Activated CD8-positive, alpha-beta memory T cell treated with anti-CD3 and anti-CD28 coated beads, Interleukin-2, amount 10 ng/mL, durations not matched to agents 7 days and 5 days (primary cell): ENCODE measurements at places on chromosomes 3 and 15. TPM values are rescaled to one million over a fixed set of nuclear protein-coding genes. Genes with fewer than 3 reads are reported as not detected.

DNA sequence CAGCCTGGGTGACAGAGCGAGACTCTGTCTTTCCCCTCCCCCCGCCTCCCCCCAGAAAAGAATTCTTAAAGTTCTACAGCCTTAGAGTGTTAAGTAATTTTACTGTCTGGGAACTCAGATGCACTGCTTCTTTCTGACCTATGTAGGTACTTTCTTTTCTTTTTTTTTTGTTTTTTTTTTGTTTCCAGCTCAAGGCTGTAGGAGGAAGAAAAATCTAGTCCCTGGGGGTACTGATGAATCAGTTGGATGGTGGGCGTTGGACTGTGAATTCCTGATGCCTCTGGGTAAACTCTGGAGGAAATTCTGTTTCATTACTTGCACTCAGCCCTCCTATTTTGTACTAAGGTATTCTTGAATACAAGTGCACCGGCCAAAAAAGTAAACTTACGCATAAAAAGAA is 10.8 kb downstream of the GHRL start:
- H3K27me3 ChIP-seq: no peaks in the 10 kb centered on the region
- H3K4me3 ChIP-seq: no peak overlapping the region

DNA sequence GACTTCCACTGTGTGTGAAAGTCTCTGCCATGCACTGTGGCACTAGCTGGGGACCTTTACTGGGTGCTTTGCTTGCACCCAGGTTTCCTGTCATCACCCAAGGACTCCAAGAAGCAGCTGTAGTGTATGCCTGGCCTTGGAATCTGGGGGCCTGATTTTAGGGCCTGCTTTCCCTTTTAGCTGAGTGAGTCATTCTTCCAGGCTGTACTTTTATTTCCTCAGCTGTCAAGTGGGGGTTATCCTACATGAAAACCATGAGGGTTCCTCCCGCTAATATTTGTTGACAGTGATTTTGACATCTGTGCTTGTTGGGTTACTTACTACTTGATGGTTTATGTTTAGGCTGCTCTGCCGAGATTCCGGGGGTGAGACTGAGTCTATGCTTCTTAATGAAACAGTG is 18.5 kb downstream of the GORASP1 start:
- H3K36me3 ChIP-seq: peaks cover 12% of the 10 kb centered on the region
- no peak for DNase-seq
- H3K27ac ChIP-seq: no peak overlapping the region
- H3K4me1 ChIP-seq: peaks cover 3% of the 10 kb centered on the region
- H3K27me3 ChIP-seq: no peaks in the 10 kb centered on the region

DNA sequence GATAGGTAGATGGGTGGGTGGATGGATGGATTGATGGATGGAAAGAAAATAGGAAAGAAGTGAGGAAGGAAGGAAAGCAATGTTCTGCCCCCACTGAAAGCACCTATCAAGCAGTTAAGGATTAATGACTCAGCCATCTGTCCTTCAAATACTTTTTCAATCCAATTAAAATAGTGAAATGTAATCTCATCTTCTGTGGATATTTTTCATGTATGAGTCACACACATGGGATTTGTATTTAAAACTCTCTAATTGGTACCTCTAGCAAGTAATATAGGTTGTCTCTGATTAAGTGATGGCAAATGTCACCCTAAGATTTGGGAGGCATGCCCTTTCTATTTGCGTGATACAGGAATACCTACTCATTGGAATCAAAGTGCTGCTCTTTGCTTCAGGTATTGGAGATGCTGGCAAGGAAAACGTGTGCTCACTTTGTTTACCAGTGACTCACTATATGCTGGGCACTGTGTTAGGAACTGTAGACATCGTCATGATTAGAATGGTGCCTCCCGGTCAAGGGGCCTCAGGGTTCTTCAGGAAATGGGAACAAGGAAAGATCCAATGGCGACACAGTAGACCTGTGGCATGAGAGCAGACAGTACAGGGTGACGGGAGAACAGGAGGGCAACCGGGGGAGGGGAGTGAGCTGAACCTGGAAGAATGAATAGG is 230.1 kb downstream of the CLSTN2 start:
- no peak overlapping the region for H3K4me3 ChIP-seq
- DNase-seq: no peak
- no peaks in the 10 kb centered on the region for H3K4me1 ChIP-seq
- no peaks in the 10 kb centered on the region for H3K36me3 ChIP-seq
- H3K27ac ChIP-seq: no peak overlapping the region

- H3K4me1 ChIP-seq: peaks cover 2% of the 10 kb centered on the region
- H3K27ac ChIP-seq: peak overlapping the region; percentile 11
- H3K4me3 ChIP-seq: no peak overlapping the region
Measured at GRCh38 chr3:28575746-28576613, 227.4 kb upstream of the AZI2 start.

The IL5RA gene
- total RNA-seq: not detected

GRCh38 chr3:77256584-77257503 is 216.9 kb downstream of the ROBO2 start:
- no peaks in the 10 kb centered on the region for H3K4me1 ChIP-seq
- H3K27ac ChIP-seq: no peak overlapping the region
- H3K4me3 ChIP-seq: no peak overlapping the region
- DNase-seq: no peak

DNA sequence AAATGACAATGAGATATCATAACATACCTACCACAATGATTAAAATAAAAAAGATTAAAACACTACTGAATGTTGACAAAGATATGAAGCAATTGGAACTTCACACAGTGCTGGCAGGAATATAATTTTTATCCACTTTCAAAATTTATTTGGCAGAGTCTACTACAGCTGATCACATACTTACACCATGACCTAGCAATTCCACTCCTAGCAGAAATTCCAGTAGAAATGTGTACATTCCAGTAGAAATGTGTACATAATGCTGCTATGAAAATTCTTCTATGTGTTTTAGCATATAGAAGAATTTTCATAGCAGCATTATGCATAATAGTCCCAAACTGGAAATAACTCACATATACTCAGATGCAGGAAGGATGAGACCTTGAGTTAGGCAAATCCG is 43.5 kb downstream of the IFT57 start:
- no peak overlapping the region for H3K27ac ChIP-seq
- peaks cover 3% of the 10 kb centered on the region for H3K36me3 ChIP-seq
- no peaks in the 10 kb centered on the region for H3K27me3 ChIP-seq

The MORC1 gene
- not detected for total RNA-seq

The MME gene
- not detected for total RNA-seq

GRCh38 chr3:59605944-59606534 is 556.2 kb upstream of the CFAP20DC start:
- DNase-seq: no peak
- H3K4me1 ChIP-seq: no peaks in the 10 kb centered on the region
- H3K4me3 ChIP-seq: no peak overlapping the region
- no peak overlapping the region for H3K27ac ChIP-seq

GRCh38 chr15:46413799-46414198 is 779.0 kb downstream of the SQOR start:
- H3K4me3 ChIP-seq: no peak overlapping the region
- no peaks in the 10 kb centered on the region for H3K27me3 ChIP-seq
- H3K36me3 ChIP-seq: no peaks in the 10 kb centered on the region
- no peaks in the 10 kb centered on the region for H3K4me1 ChIP-seq

- no peaks in the 10 kb centered on the region for H3K27me3 ChIP-seq
- DNase-seq: no peak
Measured at GRCh38 chr3:6449099-6449498, 411.8 kb upstream of the GRM7 start.

- H3K4me3 ChIP-seq: no peak overlapping the region
- DNase-seq: no peak
- H3K36me3 ChIP-seq: peaks cover 20% of the 10 kb centered on the region
- no peak overlapping the region for H3K27ac ChIP-seq
- H3K27me3 ChIP-seq: no peaks in the 10 kb centered on the region
Measured at GRCh38 chr3:189389346-189389745, 217.6 kb downstream of the TPRG1 start.

DNA sequence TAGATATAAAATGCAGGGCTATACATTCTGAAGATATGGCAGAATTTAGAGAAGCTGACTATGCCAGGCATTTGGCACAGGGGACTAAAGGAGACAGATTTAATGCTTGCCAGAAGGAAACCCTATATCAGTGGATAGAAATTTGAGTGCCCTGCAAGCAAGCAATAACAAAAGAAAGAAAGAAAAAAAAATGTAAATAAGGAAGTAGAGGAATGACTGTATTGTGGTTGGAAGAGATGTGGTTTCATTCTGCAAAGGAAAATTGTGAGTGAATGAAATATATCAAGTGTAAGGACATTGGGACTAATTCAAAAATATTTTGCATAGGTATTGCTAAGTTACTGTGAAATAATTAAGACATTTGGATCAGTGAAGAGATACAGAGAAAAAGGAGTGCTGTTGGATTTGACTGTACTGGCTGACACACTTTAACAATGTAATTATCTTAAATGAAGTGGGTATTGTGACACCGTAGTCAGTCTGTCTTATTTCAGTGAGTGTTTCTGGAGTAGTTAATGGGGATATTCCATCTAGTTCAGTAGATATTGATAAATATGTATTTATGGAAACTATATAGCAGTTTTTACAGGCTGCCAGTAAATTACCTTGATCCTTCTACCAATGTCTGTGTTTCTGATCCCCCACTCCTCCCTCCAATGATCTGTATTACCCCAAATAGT is 418.2 kb downstream of the CNTN4 start:
- no peaks in the 10 kb centered on the region for H3K27me3 ChIP-seq
- no peaks in the 10 kb centered on the region for H3K4me1 ChIP-seq
- H3K36me3 ChIP-seq: no peaks in the 10 kb centered on the region
- H3K27ac ChIP-seq: no peak overlapping the region
- DNase-seq: no peak

- no peaks in the 10 kb centered on the region for H3K27me3 ChIP-seq
- H3K27ac ChIP-seq: no peak overlapping the region
- H3K36me3 ChIP-seq: no peaks in the 10 kb centered on the region
- no peak for DNase-seq
Measured at GRCh38 chr3:62178739-62179600, 194.4 kb downstream of the FEZF2 start.

DNA sequence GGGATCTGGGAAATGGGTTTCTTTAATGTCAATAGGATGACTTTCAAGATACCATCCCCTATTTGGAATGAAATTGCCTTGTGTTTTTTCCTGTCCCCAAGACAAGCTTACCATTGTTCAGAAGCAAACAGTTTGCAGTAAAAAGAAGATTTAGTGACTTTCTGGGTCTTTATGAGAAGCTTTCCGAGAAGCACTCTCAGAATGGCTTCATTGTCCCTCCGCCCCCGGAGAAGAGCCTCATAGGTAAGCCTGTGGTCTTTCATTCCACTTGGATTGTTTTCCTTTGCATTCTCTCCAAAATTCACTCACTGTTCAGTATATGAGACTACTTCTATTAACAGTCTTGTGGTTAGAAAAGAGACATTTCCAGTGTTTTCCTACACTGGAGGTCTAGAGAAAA is 25.6 kb upstream of the SNX22 start:
- no peak overlapping the region for H3K27ac ChIP-seq
- H3K27me3 ChIP-seq: no peaks in the 10 kb centered on the region
- H3K4me3 ChIP-seq: no peak overlapping the region
- no peak for DNase-seq
- peaks cover 2% of the 10 kb centered on the region for H3K4me1 ChIP-seq
- peaks cover 46% of the 10 kb centered on the region for H3K36me3 ChIP-seq

The SKOR1 gene
- total RNA-seq: 0.23 TPM

DNA sequence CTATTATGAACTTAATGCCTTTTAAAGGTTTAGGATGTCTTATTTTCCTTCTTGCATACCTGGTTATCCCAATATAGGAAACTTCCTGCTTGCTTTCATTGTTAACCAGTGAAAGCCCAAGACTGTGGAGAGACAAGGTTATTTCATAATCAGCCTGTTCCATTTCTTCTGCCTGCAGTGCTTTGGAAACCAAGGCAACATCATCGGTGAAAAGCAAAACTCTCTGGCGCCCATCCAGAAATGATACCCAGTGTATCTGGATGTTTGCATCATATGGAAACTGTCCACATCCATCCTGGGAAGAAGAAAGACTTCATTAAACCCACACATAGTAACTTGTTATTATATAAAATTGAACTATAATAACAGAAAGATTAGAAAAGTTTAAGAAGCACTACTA is 170.1 kb downstream of the VPS13C start:
- DNase-seq: peak; percentile 43
- H3K27ac ChIP-seq: peak overlapping the region; percentile 70
- peaks cover 74% of the 10 kb centered on the region for H3K36me3 ChIP-seq
- H3K27me3 ChIP-seq: no peaks in the 10 kb centered on the region
- no peak overlapping the region for H3K4me3 ChIP-seq

DNA sequence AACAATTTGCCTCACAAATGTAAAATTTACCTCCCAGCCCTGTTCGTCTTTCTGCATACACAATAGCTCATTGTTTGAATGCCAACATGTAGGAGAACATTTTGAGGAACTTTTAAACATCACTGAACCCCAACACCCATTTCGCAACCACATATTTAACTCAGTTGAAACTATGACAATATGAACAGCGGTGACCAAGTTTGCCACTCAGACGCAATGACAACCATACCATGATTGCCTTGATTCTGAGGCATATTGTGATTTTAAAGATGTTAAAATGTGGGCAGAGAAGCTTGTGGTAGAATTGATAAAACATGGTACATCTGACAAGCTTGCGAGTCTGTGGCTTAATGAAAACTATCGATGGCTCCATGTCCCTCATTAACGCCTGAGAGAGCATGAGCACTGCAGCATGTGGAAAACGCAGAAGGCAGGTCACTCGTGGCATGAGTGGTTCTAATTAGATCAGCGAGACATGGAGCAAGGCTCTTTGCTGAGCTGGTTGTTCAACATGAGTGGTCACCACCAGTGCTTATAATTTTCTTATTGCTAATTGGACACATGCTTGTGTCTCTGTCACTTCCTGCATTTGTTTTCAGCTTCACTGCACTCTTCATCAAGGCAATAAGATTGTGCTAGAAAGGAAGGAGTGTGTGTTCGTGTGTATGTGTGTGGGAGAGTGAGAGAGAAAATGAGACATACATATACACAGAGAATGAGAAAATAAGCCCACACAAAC is 116.8 kb downstream of the CHST2 start:
- no peaks in the 10 kb centered on the region for H3K4me1 ChIP-seq
- no peak overlapping the region for H3K4me3 ChIP-seq
- no peaks in the 10 kb centered on the region for H3K36me3 ChIP-seq
- DNase-seq: no peak

The SAMMSON gene
- not detected for total RNA-seq

The ISL2 gene
- total RNA-seq: 2.4 TPM

GRCh38 chr15:66323312-66323928 is 30.1 kb downstream of the DIS3L start:
- no peak overlapping the region for H3K4me3 ChIP-seq
- H3K27ac ChIP-seq: no peak overlapping the region
- no peaks in the 10 kb centered on the region for H3K4me1 ChIP-seq

- H3K36me3 ChIP-seq: peaks cover 2% of the 10 kb centered on the region
- no peak for DNase-seq
- peaks cover 2% of the 10 kb centered on the region for H3K4me1 ChIP-seq
Measured at GRCh38 chr3:165195241-165195639, 944 bp downstream of the SLITRK3 start.

GRCh38 chr15:92889390-92890107 is 10.6 kb upstream of the CHD2 start:
- DNase-seq: no peak
- H3K4me3 ChIP-seq: peak overlapping the region; percentile 55
- H3K27ac ChIP-seq: peak overlapping the region; percentile 80
- peaks cover 80% of the 10 kb centered on the region for H3K36me3 ChIP-seq
- no peaks in the 10 kb centered on the region for H3K27me3 ChIP-seq

The KNSTRN gene
- 82.0 TPM for total RNA-seq
